IMR-90 (cell line): ENCODE measurements at places on chromosomes 4 and X. TPM values are rescaled to one million over a fixed set of nuclear protein-coding genes. Genes with fewer than 3 reads are reported as not detected.

- no peak for DNase-seq
These were observed 79.0 kb downstream of the KLHL8 start for GRCh38 chr4:87141428-87141827.

DNA sequence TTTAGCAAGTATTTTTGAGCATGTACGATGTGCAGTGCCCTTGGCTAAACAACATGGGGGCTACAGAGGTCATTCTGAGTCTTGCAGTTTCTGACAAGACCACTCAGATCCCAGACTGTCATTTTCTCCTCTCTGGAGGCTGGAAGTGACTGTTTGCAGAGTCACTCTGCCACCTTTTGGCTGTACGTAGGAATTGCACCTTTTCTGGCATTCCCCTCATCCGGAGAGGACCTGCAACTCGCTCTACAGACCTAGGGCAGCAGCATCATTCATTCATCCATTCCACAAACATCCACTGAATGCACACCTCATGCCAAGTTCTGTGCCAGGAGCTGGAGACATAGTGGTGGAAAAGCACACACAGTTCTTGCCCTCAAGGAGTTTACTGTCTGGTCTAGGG, 160.4 kb upstream of the GPR101 start:
- DNase-seq: peak; percentile 21

GRCh38 chrX:136589966-136590365, 58.0 kb downstream of the VGLL1 start:
- peak; percentile 2 for DNase-seq

GRCh38 chr4:149605601-149606378, 209.9 kb downstream of the IQCM start:
- DNase-seq: peak; percentile 58

Gene GAGE12E
- total RNA-seq: not detected in 2 replicates
